Right forelimb (tissue), 1 donor: ENCODE measurements at places on chromosomes 13 and 19.

GRCh38 chr13:47794963-47795362 is 206.1 kb downstream of the SUCLA2 start:
- DNase-seq: no peak

DNA sequence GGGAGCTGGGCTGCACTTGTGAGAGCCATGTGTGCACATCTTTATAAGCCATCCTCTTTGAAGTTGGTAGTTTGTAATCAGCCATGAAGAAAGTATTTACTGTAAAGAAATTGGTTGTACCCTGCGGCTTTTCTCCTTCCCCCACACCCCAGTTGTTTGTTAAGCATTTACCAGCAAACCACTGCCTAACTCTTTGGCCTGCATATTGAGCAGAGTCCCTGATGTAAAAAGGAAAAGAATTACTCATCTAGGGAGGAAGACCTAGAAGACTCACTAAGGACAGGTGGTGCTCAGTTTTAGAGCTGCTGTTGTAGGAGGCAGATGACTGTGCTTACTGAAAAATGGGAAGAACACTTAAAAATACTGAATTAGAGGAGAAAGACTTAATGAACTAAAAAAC is 245.3 kb downstream of the PCCA start:
- DNase-seq: no peak

DNA sequence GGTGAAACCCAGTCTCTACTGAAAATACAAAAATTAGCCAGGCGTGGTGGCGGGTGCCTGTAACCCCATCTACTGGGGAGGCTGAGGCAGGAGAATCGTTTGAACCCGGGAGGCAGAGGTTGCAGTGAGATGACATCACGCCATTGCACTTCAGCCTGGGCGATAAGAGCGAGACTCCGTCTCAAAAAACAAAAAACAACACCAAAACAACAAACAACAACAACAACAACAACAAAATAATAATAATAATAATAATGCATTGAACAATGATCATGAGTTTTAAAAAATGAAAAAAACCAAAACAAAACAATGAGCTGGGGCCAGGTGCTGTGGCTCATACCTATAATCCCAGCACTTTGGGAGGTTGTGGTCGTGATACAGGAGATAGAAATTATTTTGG is 23.1 kb upstream of the HOMER3 start:
- DNase-seq: no peak

DNA sequence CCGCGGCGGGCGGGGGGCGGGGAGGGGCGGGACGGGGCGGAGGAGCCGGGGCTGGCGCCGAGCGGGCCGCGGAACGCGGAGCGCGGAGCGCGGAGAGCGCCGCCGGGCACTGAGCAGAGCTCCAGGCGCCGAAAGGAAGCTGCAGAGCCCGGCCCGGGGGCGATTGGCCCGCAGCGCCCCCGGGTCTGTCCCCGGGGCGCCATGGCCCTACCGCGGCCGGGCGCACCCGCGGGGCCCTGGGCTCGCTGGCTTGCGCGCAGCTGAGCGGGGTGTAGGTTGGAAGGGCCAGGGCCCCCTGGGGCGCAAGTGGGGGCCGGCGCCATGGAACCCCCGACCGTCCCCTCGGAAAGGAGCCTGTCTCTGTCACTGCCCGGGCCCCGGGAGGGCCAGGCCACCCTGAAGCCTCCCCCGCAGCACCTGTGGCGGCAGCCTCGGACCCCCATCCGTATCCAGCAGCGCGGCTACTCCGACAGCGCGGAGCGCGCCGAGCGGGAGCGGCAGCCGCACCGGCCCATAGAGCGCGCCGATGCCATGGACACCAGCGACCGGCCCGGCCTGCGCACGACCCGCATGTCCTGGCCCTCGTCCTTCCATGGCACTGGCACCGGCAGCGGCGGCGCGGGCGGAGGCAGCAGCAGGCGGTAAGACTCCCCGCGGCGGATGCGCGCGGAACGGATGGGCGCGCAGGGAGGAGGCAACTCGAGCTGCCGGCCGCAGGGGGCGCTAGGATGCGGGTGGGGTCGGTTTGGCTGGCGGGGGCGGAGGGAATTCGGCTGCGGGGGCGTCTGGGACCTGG is at the start of gene PDE4A:
Gene PDE4A, plus strand, starts transcription at position 95 of the 796 bp plus-strand sequence. Its CDS starts 227 bp downstream, at position 322.
- no peak for DNase-seq

DNA sequence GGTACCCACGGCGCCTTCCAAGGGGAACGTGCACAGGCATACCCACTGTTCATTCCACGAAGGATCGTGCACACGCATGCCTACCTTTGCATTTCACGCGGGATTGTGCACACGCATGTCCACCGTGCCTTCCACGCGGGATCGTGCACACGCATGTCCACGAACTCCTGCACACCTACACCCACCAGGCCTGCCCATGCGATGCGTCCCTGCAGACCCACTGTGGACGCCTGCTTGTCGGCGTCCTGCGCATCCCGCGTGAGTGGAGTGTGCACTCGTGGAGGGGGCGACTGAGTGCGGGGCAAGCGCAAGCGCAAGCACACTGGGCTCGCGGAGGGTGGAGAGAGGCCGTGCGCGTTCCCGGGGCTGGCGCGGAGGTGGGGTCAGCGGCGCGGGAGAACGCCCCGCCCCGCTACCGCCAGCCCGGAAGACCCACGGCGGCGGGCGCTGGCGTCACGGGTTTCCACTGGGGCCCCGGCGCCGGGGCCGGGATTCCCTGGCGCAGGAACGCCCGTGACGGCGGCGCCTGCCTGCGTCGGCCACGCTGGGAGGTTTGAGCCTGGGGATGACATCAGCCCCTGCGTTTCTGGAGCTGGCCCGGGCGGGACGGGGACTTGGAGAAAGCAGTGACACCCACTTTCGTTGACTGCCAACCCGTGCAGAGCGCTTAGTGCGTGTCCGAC is 18.7 kb downstream of the GADD45B start:
- DNase-seq: peak; percentile 86

DNA sequence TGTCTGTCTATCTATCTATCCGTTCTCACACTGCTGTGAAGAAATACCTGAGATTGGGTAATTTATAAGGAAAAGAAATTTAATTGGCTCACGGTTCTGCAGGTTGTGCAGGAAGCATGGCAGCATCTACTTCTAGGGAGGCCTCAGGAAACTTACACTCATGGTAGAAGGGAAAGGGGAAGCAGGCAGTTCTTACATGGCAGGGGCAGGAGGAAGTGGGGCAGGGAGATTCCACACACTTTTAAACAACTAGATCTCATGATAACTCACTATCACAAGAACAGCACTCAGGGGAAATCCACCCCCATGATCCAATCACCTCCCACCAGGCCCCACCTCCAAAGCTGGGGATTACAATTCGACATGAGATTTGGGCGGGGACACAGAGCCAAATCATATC is 105.3 kb downstream of the SLC10A2 start:
- DNase-seq: no peak

DNA sequence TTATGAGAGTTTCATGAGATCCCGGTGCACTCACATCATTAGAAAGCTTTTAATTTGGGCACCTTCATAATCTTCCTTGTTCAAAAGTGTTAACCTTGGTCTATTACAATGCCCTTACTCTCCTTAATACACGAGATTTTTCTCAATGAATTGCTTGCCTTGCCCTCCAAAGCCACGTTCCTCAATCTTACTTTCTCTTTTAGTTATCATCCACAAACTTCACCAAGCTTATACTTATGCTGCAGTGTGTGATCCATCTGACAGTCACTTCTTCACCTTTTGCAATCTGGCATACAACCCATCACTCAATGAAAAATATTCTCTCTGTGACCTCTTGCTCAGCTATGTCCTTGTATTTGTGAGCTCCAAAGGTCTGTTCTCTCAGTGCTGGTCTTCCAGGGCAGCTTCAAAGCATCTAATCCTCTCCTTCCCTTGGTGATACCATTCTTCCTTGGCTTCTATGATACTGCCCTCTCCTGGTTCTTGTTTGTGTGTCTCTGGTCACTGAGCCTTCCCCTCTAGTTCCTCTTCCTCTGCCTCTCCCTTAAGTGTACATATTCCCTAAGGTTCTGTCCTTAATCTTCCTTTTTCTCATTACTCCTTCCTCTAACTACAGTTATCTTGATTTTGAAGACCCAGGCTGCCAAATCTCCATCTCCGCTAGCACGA is 202.2 kb upstream of the STARD13 start:
- no peak for DNase-seq

DNA sequence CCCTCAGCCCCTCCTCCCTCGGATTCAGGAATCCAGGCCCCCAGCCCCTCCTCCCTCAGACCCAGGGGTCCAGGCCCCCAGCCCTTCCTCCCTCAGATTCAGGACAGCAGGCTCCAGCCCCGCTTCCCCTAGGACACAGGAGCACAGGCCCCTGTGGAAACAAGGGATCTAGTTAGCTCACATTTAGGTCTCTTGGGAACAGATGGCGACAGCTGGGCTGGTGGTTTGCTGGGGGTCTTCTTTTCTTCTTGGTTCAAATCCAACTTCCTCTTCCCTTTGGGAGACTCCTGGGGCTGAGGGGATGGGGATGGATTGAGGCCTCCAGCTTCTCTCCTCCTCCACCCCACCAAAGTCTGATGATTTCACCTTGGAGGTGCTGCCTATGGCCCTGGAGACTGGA is 19.6 kb downstream of the ZNF575 start:
- DNase-seq: no peak
